ENCODE measurements at places on chromosomes 3 and 15. TPM values are rescaled to one million over a fixed set of nuclear protein-coding genes. Genes with fewer than 3 reads are reported as not detected.

GRCh38 chr15:63436341-63436740 lies 54.7 kb upstream of the CA12 start:
- no peak for DNase-seq
- no peaks in the 10 kb centered on the region for H3K36me3 ChIP-seq
- no peaks in the 10 kb centered on the region for H3K27me3 ChIP-seq
- peak overlapping the region; percentile 9 for H3K27ac ChIP-seq
- H3K4me3 ChIP-seq: no peak overlapping the region

GRCh38 chr3:161042023-161042501 lies 63.1 kb downstream of the B3GALNT1 start:
- H3K4me1 ChIP-seq: peaks cover 27% of the 10 kb centered on the region
- no peaks in the 10 kb centered on the region for H3K36me3 ChIP-seq
- H3K27me3 ChIP-seq: no peaks in the 10 kb centered on the region
- DNase-seq: peak; percentile 44
- no peak overlapping the region for H3K4me3 ChIP-seq

- H3K36me3 ChIP-seq: no peaks in the 10 kb centered on the region
- no peak for DNase-seq
- no peak overlapping the region for H3K4me3 ChIP-seq
- no peaks in the 10 kb centered on the region for H3K4me1 ChIP-seq
- H3K27ac ChIP-seq: no peak overlapping the region
These were observed 465.2 kb upstream of the TGFBR2 start for GRCh38 chr3:30141178-30141581.

DNA sequence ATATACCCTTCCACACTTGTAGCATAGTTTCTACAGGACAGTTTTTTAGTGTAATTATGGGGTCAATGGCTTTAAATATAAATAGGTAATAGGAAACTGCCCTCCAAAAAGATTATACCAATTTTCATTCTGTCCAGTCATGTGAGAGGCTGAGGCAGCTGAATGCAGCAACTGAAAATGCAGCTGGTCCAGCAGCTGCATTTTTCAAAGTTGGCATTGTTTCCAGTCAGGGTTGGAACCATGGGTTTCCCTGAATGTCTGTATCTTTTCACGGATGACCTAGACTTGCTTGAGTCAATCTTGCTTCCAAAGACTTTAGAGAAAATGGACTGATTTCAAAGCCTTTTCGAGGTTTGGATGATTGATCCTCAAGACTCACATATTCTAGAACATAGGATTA lies 9.9 kb upstream of the KNL1 start:
- DNase-seq: no peak
- H3K27me3 ChIP-seq: no peaks in the 10 kb centered on the region
- H3K4me1 ChIP-seq: no peaks in the 10 kb centered on the region
- no peak overlapping the region for H3K4me3 ChIP-seq
- no peak overlapping the region for H3K27ac ChIP-seq

DNA sequence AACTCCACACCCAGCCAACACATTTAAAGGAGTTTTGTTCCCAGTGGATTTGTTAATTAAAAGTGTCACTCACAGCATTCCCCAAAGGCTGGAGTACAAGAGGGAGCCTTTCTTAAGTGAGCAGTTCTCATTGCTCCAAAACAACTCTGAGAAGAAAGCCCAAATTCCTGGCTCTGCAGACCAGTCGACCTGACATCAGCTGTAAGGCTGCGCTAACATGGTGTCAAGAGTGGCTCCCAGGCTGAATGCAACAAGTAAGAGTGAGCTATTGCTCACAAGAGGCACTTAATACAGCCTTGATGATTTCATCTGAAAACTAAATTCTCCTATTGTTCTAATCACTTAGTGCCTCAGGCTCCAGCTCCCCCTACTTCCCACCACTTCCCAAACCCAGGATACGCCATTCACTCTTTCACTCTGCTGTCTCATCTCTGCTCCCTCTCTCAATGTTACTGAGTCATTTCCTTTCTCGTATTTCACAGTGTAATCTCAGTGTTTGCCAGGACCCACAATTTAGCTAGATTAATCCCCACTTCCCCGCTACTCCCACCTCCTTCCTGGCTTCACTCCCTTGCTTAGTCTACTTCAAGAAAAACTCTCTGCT lies 81.8 kb downstream of the WWTR1 start:
- peaks cover 13% of the 10 kb centered on the region for H3K36me3 ChIP-seq
- DNase-seq: peak; percentile 68
- no peaks in the 10 kb centered on the region for H3K27me3 ChIP-seq
- peaks cover 90% of the 10 kb centered on the region for H3K4me1 ChIP-seq
- H3K4me3 ChIP-seq: peak overlapping the region; percentile 37

GRCh38 chr3:42886294-42886822 lies 10.7 kb upstream of the CYP8B1 start:
- no peak overlapping the region for H3K4me3 ChIP-seq
- no peaks in the 10 kb centered on the region for H3K4me1 ChIP-seq
- H3K27ac ChIP-seq: no peak overlapping the region
- DNase-seq: no peak

GRCh38 chr3:77281721-77282120 lies 241.8 kb downstream of the ROBO2 start:
- no peaks in the 10 kb centered on the region for H3K27me3 ChIP-seq
- no peak overlapping the region for H3K27ac ChIP-seq
- no peaks in the 10 kb centered on the region for H3K36me3 ChIP-seq
- H3K4me3 ChIP-seq: no peak overlapping the region

DNA sequence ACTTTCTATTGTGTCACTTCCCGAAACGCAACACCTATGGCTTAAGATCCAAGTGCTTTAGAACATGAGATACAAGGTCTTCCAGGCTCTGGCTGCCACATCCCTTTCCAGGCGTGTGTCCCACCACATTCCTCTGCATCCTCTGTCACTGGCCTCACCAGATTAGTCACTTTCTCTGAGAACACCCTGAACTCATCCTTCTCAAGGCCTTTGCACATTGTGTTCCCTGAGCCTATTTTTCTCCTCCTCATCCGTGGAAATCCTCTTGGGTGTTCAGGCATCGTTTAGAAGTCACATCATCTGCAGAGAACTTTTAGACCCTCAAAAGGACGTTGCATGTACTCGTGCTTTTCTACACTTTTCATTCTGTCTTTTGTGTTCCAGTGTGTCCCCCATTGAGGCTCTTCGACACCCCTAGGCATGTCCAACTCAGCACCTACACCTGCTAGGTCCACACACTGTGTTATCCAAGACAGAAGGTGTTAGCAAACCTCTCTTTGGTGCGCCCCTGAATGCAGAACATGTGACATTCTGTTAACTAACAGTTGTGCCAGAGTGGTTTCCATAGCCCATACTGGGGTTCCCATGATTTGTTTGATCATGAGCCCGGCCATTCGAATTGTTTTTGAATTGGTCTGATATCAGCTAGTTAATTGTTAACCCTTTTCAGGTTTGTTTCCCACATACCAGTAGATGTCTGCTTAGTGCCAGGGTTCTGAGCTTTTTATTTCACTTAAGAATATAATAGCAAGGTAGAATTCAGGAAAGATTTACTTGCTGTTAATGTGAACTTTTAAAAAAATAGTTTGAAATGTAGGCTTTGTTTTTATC lies 67.2 kb downstream of the LPP start:
- H3K27me3 ChIP-seq: no peaks in the 10 kb centered on the region
- H3K36me3 ChIP-seq: peaks cover 6% of the 10 kb centered on the region
- H3K4me1 ChIP-seq: peaks cover 20% of the 10 kb centered on the region
- H3K4me3 ChIP-seq: no peak overlapping the region
- peak; percentile 52 for DNase-seq
- H3K27ac ChIP-seq: peak overlapping the region; percentile 86

DNA sequence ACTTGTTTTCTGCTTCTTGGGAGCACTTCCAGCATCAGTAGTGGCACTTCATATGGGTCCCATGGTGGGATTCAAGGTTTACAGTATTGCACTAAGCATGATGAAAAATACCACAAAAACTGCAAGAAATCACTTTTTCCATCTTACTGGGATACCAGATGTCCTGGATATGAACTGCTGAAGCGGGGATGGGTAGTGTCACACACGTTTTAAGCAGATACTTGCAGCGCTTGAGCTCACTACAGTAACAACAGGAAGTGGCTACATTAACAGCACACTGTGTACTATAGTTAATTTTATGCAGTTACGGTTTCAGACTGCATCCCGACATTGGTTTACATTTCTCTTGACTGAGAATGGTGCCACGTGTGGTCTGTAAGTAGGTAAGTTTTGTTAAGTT lies 3.5 kb upstream of the ISG20 start:
- H3K4me3 ChIP-seq: no peak overlapping the region
- no peak for DNase-seq
- H3K4me1 ChIP-seq: peaks cover 21% of the 10 kb centered on the region
- H3K27ac ChIP-seq: no peak overlapping the region
- no peaks in the 10 kb centered on the region for H3K27me3 ChIP-seq

DNA sequence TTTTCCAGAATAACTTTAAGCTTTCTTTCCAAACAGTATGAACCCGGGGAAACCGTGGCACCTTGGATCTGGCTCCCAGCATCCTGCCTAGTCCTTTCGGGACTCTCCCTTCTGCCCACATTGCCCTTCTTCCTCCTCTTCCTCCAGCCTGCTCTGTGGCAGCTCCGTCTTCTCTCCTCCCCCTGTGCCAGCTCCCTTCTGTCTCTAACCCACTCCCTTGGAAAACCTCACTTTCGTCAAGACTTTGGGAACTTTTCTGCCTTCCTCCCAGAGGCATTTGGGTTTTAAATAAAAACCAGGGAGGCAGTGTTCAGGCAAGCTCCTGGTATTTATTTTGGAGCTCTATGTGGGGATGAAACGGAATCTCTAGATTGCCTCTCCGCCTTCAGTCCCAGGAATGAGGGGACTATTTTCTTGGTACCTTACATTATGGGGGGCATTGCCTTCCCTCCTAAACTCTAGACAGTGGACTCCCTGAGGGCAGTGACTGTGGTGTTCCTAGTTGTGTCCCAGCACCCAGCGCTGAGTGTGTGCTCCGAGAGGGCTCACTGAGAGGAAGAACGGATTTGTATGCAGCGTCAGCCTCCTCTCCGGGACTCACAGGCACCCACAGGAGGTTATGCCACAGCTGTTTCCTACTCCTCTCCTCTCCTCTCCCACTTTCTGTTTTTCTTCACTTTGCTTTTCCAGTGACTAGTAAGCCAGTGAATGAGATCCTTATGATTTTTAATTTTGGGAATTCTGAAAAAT lies 105.4 kb upstream of the MRPS22 start:
- no peak for DNase-seq
- H3K27me3 ChIP-seq: peaks cover 47% of the 10 kb centered on the region
- H3K4me1 ChIP-seq: peaks cover 4% of the 10 kb centered on the region
- peak overlapping the region; percentile 67 for H3K4me3 ChIP-seq
- H3K27ac ChIP-seq: no peak overlapping the region

GRCh38 chr15:71885390-71885789 lies 75.0 kb downstream of the NR2E3 start:
- no peaks in the 10 kb centered on the region for H3K4me1 ChIP-seq
- H3K27me3 ChIP-seq: no peaks in the 10 kb centered on the region
- no peak for DNase-seq

GRCh38 chr15:41958002-41958420 lies 14.3 kb downstream of the EHD4 start:
- no peak overlapping the region for H3K27ac ChIP-seq
- H3K36me3 ChIP-seq: peaks cover 10% of the 10 kb centered on the region
- H3K4me3 ChIP-seq: no peak overlapping the region

DNA sequence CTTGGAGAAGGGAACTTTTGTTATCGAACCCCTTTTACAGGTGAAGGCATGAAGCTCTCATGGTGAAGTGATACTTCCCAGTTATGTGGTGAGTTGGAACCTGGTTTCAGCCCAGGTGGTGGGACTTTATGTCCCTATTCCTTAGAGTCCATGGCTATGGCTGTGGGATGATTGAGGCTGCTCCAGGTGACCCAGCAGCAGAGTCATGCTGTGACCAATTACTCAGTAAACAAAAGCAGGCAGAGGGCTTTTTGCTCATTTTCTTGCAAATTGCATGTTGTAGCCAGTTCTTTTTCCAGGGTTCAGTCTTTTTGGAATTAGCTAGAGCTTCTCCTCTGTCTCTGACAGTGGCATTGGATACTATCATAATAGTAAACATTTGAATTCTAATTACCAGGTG lies 70.7 kb downstream of the CACNA2D3 start:
- no peaks in the 10 kb centered on the region for H3K4me1 ChIP-seq
- H3K27me3 ChIP-seq: no peaks in the 10 kb centered on the region
- H3K36me3 ChIP-seq: no peaks in the 10 kb centered on the region
- no peak overlapping the region for H3K27ac ChIP-seq

DNA sequence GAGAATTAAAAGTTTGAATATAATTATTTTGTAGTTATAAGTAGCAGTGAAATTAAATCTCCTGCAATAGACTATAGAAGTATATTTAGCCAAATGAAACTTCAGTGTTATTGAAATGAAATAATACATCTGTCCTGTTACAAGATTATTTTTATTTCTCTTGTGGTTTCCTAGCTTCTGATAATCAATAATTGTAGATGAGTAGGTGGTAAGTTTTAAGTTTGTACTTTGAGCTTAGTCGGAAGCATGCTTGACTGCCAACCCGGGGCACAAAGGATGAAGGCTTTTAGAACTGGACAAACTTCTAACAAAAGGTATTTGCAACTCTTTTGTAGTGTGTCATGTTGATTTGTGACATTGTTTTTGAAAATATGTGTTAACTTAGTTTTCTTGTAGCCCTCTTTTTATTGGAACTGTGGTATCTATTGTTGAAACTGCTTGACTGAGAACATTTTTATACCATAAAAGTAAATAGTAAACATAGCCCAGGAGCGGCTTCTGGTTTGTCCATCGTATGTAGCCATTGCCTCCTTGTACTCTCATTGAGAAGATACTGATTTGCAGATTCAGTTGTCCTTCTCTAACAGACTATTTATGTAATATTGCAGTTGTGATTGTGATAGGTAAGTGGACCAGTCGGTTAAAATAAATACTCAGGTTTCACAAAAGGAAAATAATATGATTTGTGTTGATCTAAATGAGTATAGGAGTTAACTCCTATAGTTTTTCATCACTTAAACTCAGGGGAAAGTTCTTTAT lies 2.9 kb downstream of the CTNNB1 start:
- no peaks in the 10 kb centered on the region for H3K27me3 ChIP-seq
- H3K36me3 ChIP-seq: no peaks in the 10 kb centered on the region
- peak overlapping the region; percentile 89 for H3K27ac ChIP-seq
- DNase-seq: no peak

- no peak overlapping the region for H3K4me3 ChIP-seq
- no peaks in the 10 kb centered on the region for H3K27me3 ChIP-seq
- no peaks in the 10 kb centered on the region for H3K4me1 ChIP-seq
- H3K36me3 ChIP-seq: no peaks in the 10 kb centered on the region
- no peak overlapping the region for H3K27ac ChIP-seq
- no peak for DNase-seq
These were observed 79.5 kb downstream of the KBTBD8 start for GRCh38 chr3:67077656-67078055.

MST1R gene
- 0.72 TPM for total RNA-seq

MYLK gene
- total RNA-seq: 232 TPM

RASGRP1 gene
- total RNA-seq: 0.36 TPM

TIGIT gene
- not detected for total RNA-seq

DPH3 gene
- total RNA-seq: 21.4 TPM

P2RY14 gene
- total RNA-seq: not detected

Data from osteoblast (primary cell).